ENCODE measurements at places on chromosomes 11 and 22.

GRCh38 chr11:85759915-85760314 lies 51.0 kb downstream of the SYTL2 start:
- no peak for DNase-seq

- DNase-seq = no peak
Measured at GRCh38 chr11:122727101-122727929, 71.8 kb downstream of the UBASH3B start.

GRCh38 chr11:66969584-66970225 lies 5.4 kb upstream of the C11orf86 start:
- no peak for DNase-seq

- no peak for DNase-seq
Measured at GRCh38 chr11:75400146-75400865, 988 bp downstream of the RPS3 start.

DNA sequence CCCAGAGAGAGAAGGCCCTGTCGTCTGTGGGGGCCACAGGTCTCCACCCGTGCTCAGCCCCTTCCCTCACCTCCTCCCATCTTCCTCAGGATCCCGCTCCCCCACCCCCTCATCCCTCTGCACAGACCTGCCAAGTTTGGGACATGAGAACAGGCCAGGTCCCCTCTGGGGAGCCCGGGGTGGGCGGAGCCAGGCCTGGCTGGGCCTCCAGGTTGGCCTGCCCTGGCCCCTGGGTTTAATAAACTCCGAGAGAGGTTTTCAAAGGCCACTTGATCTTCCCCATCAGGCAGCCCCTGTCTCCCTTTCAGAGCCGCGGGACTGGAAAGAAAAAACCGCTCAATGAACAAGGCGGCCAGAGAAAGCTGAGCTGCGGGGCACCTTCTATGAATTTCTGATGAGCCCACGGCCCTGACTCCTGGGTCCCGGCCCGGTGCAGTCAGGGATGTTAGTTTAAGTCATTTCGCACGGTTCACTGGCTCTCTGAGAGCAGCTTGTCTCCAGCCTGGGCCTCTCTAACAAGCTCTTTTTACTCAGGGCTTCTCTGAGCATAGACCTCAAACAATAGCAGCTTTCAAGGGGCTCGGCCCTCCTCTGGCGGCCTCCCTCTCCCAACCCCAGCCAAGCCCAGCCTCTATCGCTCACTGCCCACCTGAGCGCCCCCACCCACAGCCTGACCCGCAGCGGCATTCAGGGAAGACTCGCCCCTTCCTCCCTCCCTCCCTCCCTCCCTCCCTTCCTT lies 64.8 kb downstream of the RPUSD4 start:
- DNase-seq = peak; percentile 15

GRCh38 chr22:31818481-31819392 lies 64.9 kb downstream of the DEPDC5 start:
- DNase-seq = no peak

DNA sequence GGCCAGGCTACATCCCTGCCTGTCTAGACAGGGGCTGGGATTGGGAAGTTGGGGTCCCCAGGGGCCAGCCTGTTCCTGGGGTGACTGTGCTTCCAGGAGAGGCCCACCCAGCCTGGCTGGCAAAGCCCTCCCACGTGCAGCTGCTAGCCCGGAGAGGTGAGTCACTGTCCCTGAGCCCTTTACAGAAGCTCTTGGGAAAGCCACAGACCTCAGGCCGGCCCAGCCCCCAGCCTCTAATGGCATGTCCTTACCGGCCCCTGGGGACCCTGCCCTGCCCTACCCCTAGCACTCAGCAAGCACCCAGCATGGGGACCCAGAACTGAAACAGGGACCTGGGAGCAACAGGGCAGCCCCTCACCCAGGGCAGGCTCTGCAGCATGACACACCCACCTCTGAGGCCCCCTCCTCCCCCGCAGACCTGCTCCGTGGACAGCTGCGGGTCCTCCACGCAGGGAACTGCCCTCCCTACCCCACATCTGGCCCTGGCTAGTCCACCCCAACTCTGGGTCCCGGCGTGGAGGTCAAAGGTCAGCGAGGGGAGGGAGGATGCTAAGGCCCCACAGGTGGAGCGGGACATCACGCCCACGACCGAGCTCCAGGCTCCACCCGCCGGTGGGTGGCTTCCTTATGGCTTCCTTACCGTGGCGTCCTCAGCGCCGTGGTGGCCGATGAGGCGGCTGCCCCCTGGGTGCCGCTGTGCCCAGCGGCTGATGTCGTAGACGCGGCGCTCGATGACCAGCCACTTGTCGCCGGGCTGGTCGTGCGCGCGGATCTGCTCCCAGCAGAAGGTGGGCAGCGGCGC lies 615 bp downstream of the FADS3 start:
- no peak for DNase-seq

- DNase-seq = peak; percentile 90
Measured at GRCh38 chr11:117907276-117908108, 21.7 kb downstream of the TMPRSS13 start.

DNA sequence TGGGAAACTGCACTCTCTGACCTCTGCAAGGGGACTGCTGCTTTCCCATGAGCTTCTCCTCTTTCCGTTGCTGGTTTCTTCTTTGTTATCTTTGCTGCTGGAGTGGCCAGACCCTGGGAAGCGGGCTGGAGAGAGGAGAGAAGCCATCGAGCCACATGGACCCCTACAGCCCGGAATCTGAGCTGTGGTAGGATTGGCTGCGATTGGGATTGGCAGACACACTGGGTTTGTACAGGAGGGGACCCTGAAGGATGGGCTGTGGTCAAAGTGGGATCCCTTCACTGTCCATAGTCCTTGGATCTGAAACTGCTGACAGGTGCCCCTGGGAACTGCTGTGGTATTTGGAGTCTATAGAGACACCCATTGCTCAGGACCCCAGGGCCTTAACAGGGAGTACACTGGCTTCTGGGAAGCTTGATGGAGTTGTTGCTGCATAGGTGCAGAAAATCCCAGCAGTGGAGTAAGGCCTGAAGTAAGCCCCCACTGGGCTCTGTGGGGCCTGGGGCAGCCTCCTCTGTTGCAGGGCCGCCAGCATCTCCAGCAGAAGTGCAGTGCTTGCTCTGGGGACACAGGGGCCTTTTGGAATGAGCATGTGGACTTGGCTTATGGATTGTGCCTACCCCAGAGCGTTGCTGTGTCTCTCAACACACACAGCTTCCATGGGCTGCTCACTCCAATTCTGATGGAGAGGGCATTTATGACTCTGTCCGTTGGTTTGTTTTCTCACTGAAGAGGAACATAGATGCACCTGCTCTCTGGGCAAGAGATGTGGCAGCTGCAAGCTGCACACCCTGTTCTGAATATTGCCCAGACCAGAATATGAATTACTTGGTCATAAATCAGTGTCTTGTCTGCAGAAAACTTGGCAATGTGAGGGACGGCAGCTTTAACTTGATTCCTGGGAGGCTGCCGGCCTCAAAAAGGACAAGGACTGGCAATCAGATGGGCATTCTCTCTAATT lies 32.0 kb downstream of the BCR start:
- DNase-seq = no peak

DNA sequence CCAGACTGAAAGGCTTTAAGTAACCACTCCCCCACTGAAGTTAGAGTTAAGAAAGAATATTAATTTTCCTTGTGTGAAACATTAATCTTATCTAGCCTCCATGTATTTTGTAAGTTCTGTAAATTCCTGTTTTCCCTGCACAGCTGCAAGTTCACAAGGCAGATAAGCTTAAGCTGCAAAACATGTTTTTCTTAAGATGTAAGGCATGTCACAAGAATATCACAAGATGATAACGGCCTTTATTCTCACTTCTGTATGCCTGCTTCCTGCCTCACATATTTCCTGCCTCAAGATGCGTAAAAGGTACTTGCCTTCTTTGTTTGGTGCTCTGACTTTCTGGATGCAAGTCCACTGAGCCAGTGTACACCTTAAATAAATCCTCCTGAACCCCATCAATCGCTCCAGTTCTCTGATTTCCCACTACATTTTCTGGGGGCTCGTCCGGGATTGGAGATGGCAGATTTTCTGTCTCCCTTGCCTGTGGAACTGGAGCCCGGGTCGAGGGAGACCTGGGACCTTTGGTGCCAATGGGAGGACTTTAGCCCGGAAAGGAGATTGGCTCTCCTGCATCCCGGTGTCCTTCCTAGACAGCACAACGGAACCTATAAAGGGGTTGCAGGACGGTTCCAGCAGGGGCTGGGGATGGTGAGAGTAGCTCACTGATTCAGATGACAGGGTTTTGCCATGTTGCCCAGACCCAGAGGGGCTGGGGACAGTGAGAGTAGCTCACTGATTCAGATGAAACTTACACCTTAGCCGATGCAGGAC lies 30.2 kb downstream of the PPARA start:
- no peak for DNase-seq

DNA sequence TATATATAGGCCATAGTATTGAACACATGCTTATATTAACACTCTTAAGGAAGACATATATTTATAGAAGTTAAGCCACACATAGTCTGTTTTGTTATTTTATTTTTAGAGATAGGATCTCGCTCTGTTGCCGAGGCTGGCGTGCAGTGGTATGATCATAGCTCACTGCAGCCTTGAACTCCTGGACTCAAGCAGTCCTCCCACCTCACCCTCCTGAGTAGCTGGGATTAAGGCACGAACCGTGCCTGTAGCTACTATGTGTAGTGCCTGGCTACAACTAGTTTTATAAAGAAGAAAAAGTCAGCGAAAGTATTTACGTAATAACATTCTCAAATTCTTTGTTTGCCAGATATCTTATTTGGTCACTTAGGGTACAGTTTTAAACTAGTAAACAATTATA lies 5.6 kb upstream of the UCP2 start:
- no peak for DNase-seq

DNA sequence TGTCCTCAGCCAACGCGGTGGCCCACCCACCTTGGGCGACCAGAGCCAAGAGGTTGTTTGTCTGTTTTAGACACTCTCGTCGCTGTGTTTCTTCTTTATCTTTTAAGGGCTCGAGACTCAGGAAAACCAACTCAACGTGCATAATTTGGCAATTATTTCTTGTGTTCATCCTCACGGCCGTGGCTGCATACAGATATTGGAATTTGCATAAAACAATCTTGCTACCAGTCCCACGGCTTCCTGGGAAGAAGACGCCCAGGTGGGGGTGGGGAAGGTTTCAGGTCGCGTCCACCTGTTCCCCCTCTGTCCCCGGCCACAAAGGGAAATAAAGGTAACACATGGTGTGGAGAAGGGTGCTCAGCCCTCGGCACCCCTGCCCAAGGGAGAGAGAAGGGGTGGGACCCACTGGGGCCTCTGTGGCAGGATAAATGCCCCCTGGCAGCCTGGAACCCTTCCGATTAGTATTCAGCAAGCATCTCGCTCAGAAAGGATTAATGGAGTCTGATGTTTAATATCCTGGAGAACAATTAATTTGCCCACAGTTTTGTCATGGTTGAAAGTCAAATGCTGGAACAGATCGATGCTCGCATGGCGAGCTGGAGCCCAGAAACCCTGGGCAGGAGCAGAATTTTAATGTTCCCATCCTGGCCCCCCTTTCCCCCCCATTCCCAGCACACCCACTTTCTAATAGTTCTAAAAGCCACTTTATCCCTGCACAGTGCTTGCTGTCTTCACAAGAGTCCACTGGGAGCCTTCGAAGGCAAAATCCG lies 359.7 kb downstream of the MN1 start:
- DNase-seq = no peak

- no peak for DNase-seq
Measured at GRCh38 chr11:5923427-5923776, 18.6 kb upstream of the OR56A3 start.

GRCh38 chr22:35099883-35100282 lies 33.9 kb downstream of the ISX start:
- no peak for DNase-seq

- no peak for DNase-seq
Measured at GRCh38 chr11:117696540-117696939, 100.5 kb downstream of the DSCAML1 start.

DNA sequence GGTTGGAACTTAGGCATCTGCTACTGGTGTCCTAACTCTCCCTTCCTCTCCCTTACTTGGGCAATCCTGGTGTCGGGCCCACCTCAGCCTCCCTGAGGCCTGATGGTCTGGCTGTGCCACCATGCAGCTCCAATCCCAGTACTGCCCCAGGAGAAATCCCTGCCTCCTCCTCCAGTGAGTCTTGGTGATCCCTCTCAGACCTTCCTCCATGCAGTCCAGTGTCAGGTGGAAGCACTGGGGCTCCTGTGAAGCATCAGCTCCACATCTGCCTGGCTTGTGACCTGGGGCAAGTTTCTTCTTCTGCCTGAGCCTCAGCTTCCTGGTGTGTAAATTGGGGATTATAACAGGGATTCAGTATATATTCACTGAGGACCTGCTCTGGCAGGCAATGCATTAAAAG lies 1.8 kb upstream of the PELI3 start:
- no peak for DNase-seq

DNA sequence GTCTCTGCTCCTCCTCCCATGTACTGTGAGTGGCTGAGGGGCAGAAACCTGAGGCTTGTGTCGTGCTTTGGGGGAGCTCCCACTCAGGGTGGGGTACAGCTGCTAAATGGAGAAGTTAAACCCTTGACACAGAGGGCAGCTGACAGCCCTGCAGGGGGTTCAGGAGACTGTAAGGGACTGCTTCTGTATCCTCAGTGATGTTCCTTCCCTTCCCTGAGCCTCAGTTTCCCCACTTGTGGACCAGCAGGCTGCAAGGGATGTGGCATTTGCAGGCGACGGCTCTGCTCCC lies 15.6 kb downstream of the SYNGR1 start:
- DNase-seq = no peak

GRCh38 chr11:17736579-17736893 lies 2.0 kb downstream of the KCNC1 start:
- DNase-seq = no peak

DNA sequence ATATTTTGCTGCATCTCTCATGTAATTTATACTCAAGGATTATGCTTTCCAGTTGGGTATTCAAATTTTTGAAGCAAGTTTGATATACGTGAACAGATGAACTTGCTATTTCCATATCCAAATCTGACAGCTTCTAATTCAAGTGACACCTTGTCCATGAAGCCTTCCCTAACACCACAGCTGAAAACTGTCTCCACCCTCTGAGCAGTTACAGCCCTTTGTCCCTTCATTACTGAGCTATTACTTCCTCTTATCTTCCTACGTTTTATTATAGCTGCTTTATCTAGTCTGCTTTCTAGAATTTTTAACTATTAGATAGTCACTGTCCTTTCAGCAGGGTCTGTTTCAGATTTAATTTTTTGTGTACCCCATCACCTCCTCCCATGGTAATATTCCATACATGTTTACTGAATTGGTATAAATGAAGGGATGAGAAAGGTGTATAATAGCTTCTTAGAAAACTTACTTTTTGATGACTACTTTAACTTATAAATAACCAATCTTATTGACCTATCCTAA lies 13.3 kb upstream of the PRSS23 start:
- DNase-seq = no peak

- DNase-seq = no peak
Measured at GRCh38 chr11:107655602-107656001, 56.3 kb downstream of the SLN start.

DNA sequence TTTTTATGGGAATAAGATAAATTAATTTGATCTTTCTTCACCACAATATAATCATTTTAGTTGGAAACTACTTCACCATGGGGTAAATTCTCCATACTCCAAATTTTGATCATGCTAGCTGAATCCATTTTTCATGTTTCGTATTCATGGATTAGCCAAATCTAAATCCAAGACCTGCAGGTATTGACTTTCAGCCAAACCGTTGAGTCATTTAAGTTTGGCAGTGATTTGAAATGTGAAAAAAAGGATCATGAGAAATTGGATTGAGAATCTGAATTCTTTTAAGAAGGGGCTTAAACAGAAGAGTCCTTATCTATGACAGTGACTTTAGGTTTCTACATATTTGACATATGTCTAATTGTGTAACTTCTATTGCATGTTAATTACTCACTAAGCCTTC lies 5.3 kb downstream of the GAS2 start:
- DNase-seq = no peak

GRCh38 chr11:114832532-114833125 lies 154.3 kb downstream of the NXPE2 start:
- DNase-seq = no peak

GRCh38 chr11:56910046-56910773 lies 78.5 kb upstream of the OR5AK2 start:
- no peak for DNase-seq
